ENCODE measurements at places on chromosomes 3 and 15.

GRCh38 chr3:100149713-100150415 is 35.6 kb upstream of the FILIP1L start:
- DNase-seq, result no peak

DNA sequence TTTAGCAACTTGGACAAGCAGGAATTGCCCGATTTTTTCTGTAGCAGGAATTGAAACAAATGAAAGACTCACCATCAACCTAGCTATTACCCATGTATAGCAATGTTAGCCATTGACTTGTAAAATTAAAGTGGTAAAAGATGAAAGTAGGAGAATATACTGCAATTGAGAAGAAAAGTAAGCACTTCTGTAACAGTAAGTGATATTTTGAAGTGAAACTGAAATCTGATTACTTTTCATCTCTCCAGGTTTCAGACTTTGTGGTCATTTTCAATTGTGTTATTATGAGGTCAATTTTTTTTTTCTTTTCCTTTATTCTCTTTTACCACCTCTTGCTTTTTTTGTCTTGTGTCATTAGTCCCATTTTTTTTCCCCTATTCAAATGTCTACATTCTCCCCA is 1078.2 kb downstream of the ZPLD1 start:
- DNase-seq, result no peak

DNA sequence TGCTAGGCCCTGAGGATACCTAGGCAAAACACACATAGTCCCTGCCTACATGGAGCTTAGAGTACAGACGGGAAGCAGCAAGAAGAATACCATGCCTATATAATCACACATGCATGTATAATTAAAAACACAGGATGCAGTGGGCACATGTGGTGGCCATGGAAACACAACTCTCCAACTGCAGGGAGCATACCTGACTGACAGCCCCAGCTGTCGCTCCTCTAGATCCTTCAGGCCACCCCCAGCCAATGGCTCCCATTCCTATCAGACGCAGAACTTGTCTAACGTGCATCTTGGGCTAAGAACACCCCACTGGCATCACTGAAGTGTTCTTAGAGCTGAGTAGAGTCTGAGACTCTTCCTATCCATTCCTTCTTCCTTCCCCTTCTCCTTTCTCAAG is 125.5 kb upstream of the FRMD4B start:
- no peak for DNase-seq

DNA sequence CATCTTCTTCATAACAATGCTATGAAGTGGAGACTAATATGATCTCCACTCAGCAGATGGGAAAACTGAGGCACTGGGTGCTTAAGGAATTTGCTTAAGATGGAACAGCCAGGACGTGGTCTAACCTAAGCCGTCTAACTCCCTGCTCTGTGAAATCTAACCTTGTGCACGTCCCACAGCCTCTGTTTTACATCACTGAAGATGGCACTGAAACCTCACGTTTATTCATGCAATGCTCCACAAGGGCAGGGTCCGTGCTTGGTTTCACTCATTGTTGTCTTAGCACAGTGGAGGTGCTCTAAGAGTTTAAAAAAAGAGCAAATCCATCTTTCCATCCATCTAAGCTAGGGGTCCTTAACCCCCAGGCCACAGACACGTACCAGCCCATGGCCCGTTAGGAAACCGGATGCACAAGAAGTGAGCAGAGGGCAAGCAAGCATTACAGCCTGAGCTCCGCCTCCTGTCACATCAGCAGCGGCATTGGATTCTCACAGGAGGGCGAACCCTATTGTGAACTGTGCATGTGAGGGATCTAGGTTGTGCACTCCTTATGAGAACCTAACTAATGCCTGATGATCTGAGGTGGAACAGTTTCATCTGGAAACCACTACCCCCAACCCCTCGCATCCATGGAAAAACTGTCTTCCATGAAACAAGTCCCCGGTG is 118.0 kb downstream of the FOXP1 start:
- no peak for DNase-seq

GRCh38 chr15:68610825-68611224 is 32.0 kb downstream of the CORO2B start:
- no peak for DNase-seq

DNA sequence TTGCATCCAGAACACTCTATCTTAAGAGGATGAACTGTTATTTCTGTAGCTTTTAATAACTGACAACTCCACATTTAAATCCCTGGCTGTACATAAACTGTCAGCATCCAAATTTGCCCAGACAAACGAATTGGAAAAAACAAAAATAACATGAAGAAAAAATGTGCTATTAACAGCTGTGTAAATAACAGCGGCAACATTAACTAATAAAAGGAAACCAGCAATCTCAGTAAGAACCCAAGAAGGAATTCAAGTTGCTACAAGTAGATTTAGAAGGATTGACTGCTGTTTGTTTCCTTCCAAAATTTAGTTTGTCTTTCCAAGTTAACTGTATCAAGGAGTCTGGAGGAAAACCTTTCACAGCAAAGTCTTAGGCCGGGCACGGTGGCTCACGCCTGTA is 550.6 kb upstream of the MDFIC2 start:
- DNase-seq, result no peak

DNA sequence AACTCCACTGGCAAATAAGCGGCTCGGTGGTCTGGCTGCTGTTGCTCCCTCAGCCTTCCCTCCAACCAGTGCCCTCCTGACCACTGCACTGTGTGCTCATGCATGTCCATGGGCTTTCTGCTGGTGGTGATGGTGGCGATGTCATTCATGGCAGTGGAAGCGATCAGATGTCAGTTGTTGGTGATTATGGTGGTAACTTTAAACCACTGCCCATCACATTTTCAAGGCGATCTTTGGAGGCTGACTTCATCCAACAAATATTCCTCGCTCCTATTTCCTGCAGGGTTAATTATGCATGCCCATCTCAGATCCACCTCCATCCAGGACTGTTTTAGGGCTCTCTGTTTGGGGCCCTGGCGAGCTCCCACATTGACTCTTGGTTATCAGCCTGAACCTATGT is 13.4 kb upstream of the HCN4 start:
- no peak for DNase-seq
